ENCODE measurements at places on chromosomes 6 and 20.

- peak; percentile 65 for DNase-seq
These were observed 1.6 kb upstream of the THBD start for GRCh38 chr20:23050847-23051627.

GRCh38 chr6:149166747-149167146, 150.8 kb upstream of the TAB2 start:
- peak; percentile 28 for DNase-seq

GRCh38 chr20:21106171-21107017, at the start of gene LINC00237:
Gene LINC00237, minus strand, starts transcription at chr20:21106358.
- DNase-seq, result no peak

DNA sequence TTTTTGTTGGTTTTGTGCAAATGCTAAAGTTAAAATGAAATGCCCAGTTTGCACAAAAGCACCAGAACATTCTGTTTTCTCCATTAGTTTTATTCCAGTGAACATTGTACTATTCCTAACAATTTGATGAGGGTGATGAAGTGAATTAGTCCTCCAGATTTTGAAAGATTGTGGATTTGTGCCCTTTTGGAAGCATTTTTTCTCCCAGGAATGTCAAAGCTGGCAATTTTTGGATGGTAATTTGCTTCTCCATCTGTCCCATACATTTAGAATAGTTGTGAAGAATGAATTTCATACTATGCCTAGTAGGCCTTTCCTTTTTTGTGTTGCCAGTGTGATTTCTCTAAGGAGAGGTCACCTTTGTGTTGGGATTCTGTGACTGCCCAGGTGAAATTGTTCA, 797.2 kb downstream of the BCKDHB start:
- DNase-seq, result no peak

- DNase-seq, result no peak
These were observed 164.9 kb downstream of the JARID2 start for GRCh38 chr6:15410752-15411151.

- DNase-seq, result no peak
These were observed 144.2 kb upstream of the TNFAIP3 start for GRCh38 chr6:137722749-137723272.

DNA sequence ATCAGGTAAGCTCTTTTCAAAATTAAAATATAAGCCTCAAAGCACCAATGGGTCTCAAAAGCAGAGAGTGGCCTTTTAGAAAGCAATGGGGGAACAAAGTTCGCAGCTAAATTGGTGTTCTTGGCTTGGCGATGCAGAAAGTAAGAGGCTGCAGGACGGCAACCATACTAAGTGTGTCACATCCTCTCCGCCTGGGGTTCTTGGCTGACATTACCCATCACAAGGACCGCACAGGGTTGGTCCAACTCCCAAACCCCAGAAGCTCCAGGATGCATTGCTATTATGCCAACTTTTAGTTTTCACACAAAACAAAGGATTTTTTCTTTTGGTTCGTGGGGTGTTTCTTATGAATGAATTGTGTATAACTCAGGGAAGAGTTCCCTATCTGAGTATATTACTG, 124.8 kb downstream of the PRKN start:
- no peak for DNase-seq

DNA sequence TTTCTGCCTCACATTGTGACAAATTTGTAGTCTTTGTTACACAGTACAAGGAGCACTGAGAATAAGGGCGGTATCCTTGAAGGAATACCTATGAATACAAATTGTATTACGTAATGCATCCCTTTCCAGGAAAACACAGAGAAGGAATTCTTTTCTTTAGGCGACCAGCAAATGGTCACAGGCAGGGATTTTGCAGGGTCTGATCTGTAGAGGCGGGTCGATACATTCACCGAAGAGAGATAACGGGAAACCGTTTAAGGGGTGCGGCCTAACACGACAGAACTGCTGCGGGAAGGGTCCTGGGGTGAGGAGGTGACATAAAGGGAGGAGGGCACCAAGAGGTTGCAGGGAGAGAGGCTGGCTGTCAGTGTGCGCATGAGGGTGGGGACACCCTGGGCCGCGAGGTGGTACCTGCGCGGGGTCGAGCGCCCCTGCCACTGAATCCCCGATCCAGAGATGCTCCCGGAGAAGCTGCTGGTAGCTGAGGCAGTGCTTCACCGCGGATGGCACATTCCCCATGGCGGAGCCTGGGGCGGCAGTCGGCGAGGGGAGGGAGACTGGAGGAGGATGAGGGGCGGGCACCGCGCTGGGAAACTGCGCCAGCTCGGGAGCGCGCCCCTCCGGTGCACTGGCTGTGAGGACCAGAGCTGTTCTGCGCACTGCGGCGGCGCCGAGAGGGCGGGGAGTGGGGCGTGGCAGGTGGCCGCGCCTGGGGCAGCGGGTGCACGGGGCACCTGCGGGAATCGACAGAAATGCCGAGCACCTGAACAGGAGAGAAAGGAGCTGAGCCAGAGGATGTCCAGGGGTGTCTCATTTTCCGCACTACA, at the start of gene HMGCLL1:
Gene HMGCLL1, minus strand, starts transcription at position 656 of the 827 bp plus-strand sequence. Its CDS starts 137 bp downstream, at position 519.
- peak; percentile 1 for DNase-seq

DNA sequence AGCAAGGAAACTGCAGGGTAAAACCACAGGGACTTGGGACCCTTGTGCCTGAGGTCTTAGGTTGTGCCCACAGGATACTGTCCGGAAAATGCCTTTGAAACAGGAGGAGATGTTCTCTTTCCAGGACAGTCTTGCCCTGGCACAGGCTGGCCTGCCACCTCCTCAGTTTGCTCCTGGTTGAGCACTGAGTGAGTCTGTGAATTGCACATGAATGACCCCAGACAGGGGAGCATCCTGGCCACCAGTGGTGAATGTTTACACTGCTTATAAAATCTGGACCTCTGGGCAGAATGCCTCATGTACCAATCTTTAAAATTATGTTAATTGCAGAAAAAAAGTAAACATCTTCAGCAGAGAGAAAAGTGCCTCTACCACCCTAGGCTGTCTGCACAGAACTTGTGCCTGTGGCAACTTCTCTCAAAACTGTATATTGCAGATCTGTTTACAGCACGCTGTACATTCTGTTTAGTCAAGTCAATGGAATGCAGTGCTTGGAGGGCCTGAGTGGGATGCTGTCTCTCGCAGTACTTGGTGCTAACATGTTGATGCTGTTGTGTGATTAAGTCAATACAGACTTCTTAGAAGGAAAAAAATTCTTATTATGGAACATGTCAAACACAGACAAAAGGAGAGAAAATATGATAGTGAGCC, 242.1 kb downstream of the SOD2 start:
- DNase-seq, result peak; percentile 1

DNA sequence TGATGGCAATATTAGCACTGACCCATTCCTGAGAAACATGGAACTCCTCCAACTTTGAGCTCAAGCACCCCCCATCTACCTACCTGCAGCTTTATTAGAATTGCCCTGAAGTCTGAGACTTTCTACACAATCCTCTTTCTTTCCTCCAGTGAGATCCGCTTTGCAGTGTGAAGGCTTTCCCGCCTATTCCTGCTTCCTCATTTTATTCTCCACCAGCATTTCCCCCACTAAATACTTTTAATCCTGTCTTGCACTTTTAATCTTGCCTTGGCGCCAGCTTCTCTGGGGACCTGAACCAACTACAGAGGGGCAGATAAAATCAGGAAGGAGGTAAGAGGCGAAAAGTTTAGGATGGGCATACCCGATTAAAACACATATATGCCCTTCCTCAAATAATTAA, 178.1 kb upstream of the PRDM1 start:
- no peak for DNase-seq

GRCh38 chr6:53858913-53859312, 64.1 kb downstream of the LRRC1 start:
- no peak for DNase-seq

- peak; percentile 73 for DNase-seq
These were observed 251.5 kb downstream of the TFAP2A start for GRCh38 chr6:10163203-10163962.

GRCh38 chr6:137733372-137733771, 133.7 kb upstream of the TNFAIP3 start:
- DNase-seq, result no peak

- no peak for DNase-seq
These were observed 72.4 kb downstream of the MLIP start for GRCh38 chr6:54183616-54184015.

DNA sequence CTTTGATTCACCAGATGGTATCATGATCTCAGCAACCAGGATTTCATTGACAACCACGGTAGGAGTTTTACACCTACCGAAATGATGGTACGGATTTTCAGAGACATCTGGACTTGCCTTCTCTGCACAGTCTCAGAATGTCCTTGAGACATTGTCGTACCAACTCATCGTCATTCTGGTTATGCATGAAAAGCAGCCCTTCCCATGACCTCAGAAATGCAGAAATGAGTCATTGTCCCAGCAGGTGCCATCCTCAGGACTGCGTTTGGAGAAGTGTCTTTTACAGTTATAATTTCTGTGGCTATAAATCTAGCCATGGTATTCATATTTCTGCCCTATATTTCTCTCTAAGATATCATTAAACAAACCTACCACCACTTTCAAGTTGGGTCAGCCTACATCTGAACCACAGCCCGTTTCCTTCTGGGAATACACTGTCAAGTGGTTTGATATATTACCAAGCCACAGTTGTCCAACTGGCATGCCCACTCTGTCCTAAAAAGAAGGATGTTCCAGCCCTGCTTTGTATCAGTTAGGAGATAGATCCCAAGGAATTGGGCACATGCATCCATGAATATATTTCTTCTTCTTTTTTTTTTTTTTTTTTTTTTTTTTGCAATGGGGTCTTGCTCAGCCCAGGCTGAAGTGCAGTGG, 7.5 kb upstream of the BFSP1 start:
- peak; percentile 20 for DNase-seq

- peak; percentile 46 for DNase-seq
These were observed 196.8 kb downstream of the FARS2 start for GRCh38 chr6:5457983-5458683.

DNA sequence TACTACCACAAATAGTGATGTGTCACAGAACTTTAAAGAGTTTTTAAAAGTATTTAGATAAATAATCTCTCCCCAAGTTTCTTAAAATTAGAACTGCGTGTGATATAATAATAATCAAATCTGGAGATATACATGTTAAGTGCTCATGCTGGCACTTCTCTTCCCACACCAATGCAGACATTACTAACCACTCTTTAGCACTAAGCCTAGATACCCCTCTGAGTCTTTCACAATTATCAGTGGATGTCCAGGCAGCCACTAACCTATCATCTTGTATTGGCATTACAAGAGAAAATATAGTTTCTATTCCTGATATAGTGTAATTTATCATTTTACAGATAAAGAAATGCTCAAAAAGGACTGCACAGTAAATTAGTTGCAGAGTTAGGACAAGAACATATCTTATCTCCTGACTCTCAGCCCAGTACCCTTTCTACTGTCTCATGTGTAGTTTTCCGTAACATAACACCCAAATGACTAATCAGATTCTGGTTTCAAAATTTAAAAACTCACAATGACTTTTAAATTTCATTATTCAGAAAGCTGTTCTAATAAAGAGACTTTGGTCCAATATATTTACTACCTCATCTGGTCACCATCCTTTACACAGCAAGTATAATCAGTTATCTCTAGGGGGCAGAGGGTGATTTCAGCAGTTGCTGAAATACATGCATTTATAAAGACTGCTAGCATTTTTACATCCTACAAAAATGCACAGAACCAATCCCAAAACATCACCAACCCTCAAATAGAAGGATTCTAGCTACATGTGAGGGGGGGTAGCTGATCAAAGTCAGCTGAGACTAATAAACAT, 215.5 kb upstream of the MCHR2 start:
- DNase-seq, result no peak

DNA sequence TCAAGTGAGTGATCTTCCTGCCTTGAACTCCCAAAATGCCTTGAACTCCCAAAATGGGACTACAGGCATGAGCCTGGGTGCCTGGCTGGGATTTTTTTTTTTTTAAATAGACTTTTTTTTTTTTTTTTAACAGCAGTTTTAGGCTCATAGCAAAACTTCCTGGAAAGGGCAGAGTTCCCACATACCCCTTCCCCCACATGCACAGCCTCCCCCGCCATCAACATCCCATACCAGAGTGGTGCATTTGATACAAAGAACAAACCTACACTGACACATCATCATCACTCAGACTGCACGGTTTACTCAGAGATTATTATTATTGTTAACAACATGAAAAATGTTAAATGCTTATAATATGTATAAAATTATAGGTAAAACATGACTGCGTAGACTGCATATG, 26.0 kb downstream of the UQCC1 start:
- no peak for DNase-seq

GRCh38 chr20:11799281-11799684, 118.4 kb upstream of the BTBD3 start:
- peak; percentile 31 for DNase-seq

GRCh38 chr20:19872001-19872400, 113.9 kb downstream of the RIN2 start:
- DNase-seq, result no peak

DNA sequence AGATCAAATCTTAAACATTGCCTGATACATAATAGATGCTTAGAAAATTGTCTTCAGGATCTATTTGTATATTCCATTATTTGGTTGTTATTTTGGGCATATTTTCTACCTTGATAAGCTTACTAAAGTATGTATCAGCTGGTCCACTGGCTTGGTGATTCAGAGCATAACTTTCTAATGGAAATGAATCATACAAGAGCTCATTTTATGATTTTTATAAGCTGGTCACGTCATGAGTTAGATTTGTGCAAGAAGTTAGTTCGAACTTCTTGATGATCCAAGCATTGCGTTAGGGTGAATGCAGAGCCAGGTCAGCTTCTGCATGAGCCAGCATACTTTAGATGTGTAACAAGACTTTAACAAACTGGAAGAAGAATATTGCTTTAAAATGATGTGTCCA, 144.5 kb upstream of the FLRT3 start:
- DNase-seq, result no peak

DNA sequence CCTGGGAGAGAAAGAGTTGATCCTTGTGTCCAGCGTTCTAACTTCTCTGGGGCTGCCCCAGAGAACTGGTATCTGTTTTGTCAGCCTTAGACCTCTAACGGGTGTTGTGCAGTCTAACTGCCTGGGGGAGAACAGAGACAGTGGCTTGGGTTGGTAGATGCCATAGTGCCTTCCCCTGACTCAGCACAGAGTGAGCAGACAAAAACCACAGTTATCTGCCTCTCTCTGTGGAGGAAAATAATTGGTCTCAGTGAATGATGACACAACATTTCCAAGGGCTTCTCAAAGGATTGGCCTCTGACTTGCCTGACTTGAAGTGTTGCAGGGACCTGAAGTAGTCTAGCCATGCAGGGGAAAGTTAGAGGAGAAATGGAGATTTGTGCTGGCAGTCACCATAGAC, 226.2 kb upstream of the MAN1A1 start:
- DNase-seq, result peak; percentile 60

- no peak for DNase-seq
These were observed 5.1 kb downstream of the TFAP2A start for GRCh38 chr6:10409731-10410206.

DNA sequence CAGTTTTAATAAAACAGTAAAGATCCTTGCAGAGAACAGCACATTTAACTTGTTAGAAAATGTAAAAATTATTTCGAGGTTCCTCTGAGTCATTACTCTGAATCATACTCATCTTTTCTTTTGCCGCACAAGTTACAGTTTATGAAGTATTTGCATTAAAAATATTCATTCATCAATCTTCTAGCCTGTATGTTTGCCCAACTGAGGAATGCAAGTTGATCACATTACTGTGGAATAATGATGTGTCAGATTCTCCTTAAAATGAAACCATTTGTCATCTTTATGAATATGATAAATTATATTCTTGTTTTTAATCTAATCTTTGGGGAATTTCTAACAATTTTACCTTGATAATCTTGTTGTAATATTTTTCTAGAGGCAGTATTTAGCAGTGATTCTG, 340.4 kb upstream of the OPRM1 start:
- no peak for DNase-seq

GRCh38 chr6:25689966-25690365, 38.0 kb downstream of the SCGN start:
- DNase-seq, result no peak
